Hepatocyte (in vitro differentiated cells): ENCODE measurements at places on chromosomes 3 and 15.

DNA sequence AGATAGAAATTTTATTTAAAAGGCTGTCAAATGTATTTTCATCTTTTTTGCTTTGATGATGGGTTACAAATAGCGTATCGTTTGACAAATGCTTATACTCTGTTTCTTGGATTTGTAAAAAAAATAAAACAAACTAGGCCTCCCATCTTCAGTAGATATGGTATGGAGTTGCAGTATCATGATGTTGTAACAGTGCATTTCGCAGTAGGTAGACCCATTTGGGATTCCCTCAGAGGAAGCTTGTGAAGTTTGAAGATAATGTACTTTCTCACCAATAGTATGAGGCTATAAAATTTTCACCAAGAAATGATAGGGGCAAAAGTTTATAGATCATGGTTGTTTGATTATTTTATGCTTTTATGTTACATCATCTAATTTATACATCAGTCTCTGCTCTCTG is 10.8 kb downstream of the MBNL1 start:
- no peak for DNase-seq

DNA sequence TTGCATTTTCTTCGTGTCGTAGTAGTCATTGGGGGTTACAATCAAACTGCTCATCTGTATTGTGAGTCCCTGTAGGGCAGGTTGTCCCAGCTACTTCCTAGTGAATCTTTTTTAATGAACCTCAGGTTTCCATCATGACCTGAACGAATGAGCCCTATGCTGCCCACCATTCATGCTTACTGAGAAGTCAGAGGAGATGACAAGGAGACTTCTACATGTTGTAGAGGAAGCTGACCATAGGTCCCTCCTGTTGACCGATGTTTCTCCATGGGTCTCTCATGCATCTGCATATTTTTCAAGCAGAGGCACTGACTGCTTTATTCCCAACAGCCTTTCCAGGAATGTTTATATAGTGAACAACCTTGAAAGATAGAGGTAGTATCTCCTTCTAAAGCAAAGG is 5.0 kb upstream of the NME9 start:
- DNase-seq = no peak

DNA sequence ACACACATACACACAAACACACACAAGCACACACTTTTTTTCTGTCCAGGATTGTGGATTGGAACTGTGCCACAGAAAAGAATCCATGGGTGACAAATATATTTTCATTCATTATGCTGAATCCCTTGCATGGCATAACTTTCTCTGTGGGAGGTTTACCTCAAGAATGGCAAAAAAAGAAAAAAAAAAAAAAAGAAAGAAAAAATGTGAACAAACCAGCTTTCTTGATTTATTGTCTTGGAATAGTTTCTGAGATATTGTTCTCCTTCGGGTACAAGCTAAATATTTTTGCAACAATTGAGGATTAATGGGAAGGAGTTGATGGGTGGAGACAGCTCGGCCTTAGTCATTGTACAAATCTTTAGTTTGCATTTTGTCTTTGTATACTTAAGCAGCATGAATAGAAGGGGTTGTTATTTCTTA is 153.1 kb downstream of the GMNC start:
- DNase-seq = no peak

- DNase-seq = no peak
Measured at GRCh38 chr3:161950318-161950868, 453.8 kb downstream of the OTOL1 start.

- no peak for DNase-seq
Measured at GRCh38 chr15:46589088-46589487, 954.3 kb downstream of the SQOR start.

GRCh38 chr3:126356373-126357264 is 589 bp downstream of the KLF15 start:
- DNase-seq = peak; percentile 44

GRCh38 chr3:126525853-126526667 is 2.1 kb downstream of the CHST13 start:
- no peak for DNase-seq

GRCh38 chr3:43034911-43035310 is 55.8 kb downstream of the GASK1A start:
- DNase-seq = no peak

GRCh38 chr3:133838916-133839800 is 33.5 kb downstream of the SRPRB start:
- DNase-seq = no peak

- peak; percentile 26 for DNase-seq
Measured at GRCh38 chr15:96322536-96323318, 7.8 kb upstream of the NR2F2 start.

DNA sequence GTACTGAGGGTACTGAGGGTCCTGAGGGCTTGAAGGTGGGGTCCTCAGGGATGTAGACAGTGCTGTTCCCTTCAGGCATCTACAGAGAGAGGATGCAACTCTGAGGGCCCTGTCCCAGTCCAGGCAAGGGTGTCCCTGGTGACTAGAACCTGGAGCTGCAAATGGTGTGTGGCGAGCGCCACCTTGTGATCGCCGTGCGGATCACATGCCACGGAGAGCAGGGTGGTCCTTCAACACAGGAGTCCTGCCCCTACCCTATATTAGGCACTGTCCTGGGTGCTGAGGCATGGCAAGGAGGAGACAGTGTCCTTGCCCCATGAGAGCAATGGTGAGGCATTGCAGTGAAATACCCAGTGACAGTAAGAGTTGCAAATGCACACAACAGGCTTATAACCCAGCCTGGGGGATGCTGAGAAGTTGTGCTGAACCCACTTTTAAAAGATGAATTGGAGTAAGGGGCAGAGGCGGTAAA is 23.6 kb downstream of the RHCG start:
- DNase-seq = peak; percentile 63

DNA sequence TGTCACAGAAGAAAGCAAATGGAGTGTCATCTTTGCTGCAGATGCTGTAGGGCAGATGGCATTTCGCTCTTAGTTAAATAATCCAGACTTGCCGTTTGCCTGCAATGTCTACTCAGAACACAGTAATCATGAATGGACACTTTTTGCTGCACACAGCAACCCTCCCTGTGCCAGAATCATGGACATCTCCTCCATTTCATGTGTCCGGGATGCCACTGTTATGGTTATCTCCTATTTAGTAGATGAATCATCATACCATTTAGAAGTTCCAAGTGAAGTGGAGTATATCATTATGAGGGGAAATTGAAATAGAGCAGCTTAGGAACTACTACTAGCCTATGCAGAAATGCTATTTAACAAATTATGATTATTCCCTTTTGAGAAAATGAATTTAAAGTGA is 118.5 kb downstream of the DUT start:
- no peak for DNase-seq

- DNase-seq = peak; percentile 34
Measured at GRCh38 chr3:193783166-193783896, 190.3 kb downstream of the OPA1 start.

- no peak for DNase-seq
Measured at GRCh38 chr3:170953229-170953628, 44.8 kb upstream of the EIF5A2 start.

DNA sequence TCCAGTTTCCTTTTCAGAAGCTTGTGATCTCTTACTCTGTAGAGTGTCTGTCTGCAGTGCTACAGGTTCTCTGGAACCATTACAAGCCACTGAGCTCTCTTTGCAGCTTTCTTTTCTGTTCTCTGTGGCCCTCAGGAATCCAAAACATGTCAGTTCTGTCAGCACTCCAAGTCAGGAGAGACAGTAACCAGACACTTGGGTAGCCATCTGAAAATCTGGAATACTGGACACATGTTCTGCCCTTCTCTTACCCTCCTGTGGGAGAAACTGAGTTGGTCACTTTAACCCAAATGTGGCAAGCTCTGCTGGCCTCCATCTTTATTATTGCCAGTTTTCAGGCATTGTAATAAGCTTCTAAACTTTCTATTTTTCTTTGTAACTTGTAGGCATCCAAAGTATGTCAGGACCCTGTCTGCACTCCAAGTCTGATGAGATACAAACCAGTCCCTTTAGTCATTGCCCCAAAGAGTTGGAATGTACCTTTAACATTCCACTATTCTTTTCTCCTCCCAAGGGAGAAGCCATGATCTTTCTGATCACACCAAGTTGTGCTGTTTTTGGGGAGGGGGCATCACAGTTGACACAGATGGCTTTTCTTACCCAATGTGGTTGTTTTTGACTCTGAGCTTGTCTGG is 183.7 kb downstream of the DPH6 start:
- DNase-seq = no peak
